Gastrocnemius medialis (tissue), 4 donors: ENCODE measurements at places on chromosomes 7 and 10. TPM values are rescaled to one million over a fixed set of nuclear protein-coding genes. Genes with fewer than 3 reads are reported as not detected.

The JCAD gene
- 6.8 TPM for total RNA-seq

The NPTX2 gene
- 9.6 TPM for total RNA-seq

The WIPF3 gene
- 9.9 TPM for total RNA-seq

The GTPBP10 gene
- 16.4 TPM for total RNA-seq

The SLIT1 gene
- 0.10 TPM for total RNA-seq

The OR2A12 gene
- total RNA-seq: not detected

The HTR5A gene
- total RNA-seq: not detected

The PTPN12 gene
- 22.7 TPM for total RNA-seq

The STEAP1B gene
- 1.7 TPM for total RNA-seq

The MRPL32 gene
- 56.6 TPM for total RNA-seq

The TMEM130 gene
- not detected for total RNA-seq

The SEMA3D gene
- total RNA-seq: not detected

The CTAGE6 gene
- 1.2 TPM for total RNA-seq

The TDRD1 gene
- total RNA-seq: not detected

The ANKRD22 gene
- not detected for total RNA-seq

The AKR1D1 gene
- total RNA-seq: not detected
